ENCODE measurements at places on chromosomes 3 and 15.

GRCh38 chr3:43086460-43087165 is 19.3 kb downstream of the POMGNT2 start:
- no peak for DNase-seq

- DNase-seq = no peak
These were observed 32.3 kb upstream of the UBE2Q2 start for GRCh38 chr15:75810874-75811498.

- no peak for DNase-seq
These were observed 3.2 kb downstream of the CNBP start for GRCh38 chr3:129180461-129180860.

GRCh38 chr3:100656945-100657344 is 47.5 kb downstream of the ADGRG7 start:
- DNase-seq = no peak

- DNase-seq = no peak
These were observed 16.3 kb downstream of the B3GNT5 start for GRCh38 chr3:183269345-183269744.

- DNase-seq = no peak
These were observed 353.7 kb upstream of the SGO1 start for GRCh38 chr3:20539666-20540065.

DNA sequence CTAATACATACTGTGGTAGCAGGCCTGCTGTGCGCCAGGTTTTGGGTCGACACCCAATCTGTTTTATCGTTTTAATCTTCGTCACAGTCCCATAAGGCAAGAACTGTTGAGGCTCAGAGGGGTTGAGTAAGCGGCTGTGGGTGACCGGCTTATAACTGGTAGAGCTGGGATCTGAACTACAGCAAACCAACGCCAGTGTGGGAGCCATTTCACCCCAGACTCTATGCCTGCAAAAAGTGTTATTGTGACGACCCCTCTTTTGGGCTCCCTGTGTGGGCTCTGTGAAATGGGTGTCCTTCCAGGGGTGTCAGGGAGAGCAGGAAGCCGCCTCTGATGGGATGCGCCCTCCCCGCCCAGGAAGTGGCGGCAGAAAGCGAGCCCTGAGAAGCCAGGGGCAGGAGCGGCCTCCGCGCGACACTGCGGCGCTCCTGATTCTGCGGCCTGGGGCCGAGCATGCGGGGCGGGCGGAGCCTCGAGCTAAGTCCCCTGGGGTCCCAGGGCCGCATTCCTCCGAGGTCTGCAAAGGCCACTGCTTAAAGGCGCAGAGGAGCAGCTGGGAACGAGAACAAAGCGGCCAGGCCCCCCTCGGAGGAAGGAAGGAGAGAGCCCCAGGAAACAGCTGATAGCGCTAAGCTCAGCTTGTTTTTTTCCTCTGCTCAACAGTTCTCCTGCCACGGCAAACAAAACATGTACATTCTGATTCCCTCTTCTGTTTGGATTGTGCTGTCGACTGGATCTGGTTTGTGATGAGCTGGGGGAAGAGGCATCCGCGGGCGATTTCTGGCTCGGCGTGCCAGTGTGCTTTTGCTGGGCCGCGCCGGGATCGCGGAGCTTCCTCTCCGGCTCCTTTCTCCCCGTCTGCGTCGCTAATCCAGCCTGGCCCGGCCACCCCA is 33.9 kb downstream of the GRK7 start:
- peak; percentile 9 for DNase-seq

DNA sequence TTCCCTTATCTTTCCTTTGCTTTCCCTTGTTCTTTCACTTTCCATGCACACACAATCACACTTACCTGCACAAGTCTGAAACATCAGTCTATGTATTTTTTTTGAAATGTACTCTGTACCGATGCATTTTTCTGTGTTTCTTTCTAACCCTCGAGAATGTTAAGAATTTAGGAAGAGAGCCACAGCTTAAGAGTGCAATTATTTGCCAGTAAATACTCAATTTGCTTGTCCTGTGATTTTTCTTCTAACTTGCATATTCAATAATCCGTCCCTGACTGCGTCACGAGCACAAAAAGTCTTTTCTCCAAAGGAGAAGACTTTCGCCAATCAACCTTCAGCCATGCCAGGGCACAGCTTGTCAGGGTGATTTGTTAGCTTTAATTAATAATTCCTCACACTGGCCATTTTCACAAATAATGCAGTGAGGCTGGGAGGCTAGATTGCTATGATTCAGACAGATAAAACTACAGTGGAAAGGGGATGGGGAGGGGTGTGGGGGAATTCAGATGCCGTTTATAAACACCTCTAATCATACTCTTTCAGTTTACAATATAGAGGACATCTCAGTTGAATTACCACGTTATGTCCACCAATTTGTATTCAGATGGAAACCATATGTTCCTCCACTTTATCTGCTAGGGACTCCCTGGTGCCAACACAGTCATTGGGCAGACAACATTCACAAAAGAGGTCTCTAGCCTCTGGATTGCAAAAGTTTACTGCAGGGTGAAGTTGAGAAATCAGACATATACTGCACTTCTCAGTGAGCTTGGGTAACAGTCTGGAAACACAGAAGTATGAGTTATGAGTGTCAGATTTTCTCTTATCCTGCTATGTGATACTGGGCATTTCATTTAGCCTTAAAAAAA is 388.0 kb downstream of the ZBTB20 start:
- DNase-seq = no peak

DNA sequence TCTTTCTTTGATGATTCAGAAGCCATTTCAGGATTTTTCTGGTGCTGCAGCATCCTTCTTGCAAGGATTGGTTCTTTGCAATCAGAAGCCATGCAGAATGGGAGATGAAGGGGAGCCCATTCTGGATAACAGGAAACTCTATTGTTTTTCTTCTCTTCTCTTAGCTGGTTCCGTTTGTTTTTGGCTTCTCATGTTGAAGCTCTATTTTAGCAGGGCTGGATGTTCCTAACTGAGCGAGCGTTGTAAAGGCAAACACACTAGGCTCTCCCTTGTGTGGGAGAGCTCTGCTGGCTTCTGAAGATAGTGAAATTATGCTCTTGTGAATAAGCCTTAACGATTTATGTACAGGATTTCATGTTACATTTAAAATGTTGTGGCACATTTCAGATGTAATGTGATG is 8.3 kb downstream of the CACNA1D start:
- DNase-seq = no peak

DNA sequence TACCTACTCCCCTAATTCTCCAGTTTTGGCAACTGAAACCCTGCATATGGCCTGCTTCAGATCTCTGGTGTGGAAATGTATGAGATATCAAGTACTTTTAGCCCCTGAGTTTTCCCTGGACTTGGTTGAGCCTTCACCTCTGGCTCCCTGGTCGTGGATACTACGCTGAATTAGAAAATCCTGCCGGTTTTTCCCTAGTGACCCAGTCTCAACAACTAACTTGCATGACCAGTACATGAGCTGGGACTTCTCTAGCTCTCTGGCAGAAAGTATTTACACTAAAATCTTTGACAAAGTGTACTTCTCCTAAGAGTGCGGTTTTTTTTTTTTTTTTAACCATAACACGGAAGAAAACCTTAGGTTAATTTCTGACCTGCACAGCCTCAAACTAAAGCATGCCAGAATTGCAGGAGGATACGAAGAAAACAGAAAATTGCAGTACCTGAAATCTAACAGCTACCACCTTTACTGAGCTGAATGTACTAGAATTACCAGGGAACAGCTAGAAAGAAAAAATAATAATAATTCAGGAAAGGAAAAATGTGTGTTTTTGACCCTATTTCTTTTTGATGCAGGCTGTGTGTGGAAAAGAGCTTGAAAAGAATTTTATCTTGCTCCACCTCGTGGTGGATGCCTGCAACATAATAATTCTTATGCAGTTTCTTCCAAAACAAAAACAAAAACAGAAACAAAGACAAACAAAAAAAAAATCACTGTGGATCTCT is 165.6 kb downstream of the GMNC start:
- DNase-seq = no peak

DNA sequence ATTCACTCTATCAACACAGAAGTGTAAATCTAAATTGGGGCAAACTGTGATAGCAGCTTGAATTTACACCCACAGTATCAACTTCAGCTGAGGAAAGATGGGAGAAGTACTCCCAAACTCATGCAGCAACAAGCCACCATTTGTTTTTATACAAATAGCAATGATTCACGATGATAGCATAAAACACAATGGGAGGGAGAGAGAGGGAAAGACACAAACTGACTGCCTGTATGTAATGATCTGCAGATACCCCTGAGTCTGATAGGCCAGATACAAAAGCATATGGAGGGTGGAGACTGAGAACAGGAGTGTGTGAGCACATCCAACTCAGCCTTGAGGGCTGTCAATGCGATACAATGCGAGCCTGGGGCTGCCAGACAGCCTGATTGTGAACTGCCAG is 79.2 kb downstream of the CNTN3 start:
- no peak for DNase-seq

GRCh38 chr15:37109168-37109871 is 9.0 kb upstream of the MEIS2 start:
- DNase-seq = no peak

GRCh38 chr3:178302966-178303930 is 233.0 kb upstream of the KCNMB2 start:
- no peak for DNase-seq

DNA sequence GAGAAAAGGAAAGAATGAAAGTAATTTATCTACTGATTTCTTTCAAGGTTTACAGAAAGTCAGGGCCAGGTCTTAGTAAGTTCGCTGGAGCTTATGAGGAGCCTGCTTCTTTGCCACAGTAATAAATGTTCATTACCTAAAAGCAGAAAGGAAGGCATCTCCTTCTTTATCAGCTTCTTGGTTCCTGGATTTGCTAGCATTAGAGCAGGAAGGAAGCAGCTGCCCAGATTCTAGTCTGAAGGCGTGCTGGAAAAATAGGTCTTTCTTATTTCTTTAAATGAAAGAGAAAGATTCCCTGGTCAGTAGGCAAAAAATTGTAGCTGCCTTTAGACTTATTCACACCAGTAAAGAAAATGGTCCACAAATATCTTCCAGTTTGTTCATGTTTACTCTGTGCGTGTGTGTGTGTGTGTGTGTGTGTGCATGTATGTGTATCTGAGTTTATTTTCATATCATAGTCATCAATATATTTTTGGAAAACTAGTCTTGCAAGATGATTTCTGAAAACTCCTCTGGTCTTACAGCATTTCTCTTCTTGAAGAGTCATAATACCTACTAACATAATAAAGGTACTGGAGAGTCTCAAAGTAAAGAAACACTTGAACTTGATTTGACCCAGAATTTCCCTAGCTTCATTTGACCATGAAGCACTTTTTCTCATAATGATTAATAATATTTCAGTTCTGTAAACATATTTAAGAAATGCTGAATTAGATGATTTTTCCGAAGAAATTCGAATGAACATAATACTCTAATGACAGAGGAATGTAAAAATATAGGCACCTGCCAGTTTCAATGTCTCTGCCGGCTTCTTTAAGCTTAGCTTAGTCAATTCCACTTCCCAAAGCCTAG is 255.3 kb upstream of the ZPLD1 start:
- DNase-seq = no peak

DNA sequence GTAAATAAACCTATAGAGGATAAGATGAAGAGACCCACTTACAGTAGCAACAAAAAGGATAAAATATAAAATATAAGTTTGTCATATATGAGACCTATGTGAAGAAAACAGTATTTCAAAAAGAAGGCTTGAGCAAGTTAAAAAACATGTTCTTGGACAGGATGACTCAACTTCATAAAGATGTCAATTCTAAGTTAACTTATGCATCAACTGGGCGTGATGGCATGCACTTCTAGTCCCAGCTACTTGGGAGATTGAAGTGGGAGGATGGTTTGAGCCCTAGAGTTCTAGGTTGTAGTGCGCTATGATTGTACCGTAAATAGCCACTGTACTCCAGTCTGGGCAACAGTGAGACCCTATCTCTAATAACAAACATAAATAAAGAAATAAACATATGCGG is 59.7 kb downstream of the PDCD6IP start:
- no peak for DNase-seq

DNA sequence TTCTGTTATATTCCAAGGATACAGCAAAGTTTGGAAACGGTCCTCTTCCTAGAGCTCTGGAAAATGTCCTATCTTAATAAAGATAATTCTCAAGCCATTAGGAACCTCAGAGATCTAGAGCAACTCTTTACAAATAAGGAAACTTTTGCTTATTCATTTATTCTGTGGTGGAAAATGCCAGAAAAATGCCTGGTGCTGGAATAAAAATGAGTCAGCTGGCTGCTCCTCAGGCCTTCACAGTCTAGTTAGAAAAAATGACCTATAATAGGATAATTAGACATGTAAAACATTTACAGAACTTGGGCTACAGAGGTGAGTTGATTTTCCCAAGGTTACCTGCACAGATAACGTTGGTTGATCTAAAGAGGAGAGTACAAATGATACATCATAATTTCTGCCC is 372.5 kb downstream of the NLGN1 start:
- DNase-seq = no peak

GRCh38 chr3:182565916-182566796 is 227.1 kb upstream of the ATP11B start:
- no peak for DNase-seq

DNA sequence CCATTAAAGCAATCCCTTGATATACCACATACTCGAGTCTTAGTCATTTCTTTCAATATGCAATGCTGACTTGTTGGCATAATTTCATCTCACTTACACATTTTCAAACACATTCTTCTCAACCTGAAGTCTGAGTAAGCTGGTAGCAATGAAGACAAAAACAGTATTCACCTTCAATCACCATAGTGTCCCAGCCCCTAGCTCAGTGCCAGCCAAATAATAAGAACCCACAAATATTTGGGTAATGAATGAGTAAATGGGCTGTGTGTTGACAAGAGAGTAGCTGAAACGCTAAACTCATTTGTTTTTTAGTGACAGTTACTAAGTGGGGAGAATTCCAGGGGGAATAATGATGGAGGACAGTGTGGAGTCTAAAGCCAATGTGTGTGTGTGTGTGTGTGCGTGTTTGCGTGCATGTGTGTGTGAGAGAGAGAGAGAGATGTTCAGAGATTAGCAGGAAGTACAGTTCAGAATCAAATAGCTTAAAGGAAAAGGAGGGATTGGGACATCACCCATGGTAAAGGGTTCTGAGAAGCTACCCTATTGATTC is 165.7 kb downstream of the GAP43 start:
- no peak for DNase-seq

DNA sequence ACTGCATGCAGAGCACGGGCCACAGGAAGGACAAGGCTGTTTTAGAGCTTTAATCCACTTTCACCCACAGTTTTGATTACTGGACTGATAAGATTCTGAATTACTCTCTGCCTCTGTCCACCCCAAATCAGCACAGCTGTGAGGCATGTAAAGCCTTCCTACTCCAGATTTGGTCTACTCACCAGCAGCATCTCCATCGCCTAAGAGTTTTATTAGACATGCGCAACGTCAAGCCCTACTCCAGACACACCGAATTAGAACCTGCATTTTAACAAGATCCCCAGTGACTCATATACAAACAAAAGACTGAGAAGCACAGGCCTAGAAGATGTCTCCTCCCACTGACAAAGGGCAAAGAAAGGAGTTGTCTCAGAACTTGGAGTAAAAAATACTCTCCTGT is 221.2 kb downstream of the TUSC7 start:
- no peak for DNase-seq

DNA sequence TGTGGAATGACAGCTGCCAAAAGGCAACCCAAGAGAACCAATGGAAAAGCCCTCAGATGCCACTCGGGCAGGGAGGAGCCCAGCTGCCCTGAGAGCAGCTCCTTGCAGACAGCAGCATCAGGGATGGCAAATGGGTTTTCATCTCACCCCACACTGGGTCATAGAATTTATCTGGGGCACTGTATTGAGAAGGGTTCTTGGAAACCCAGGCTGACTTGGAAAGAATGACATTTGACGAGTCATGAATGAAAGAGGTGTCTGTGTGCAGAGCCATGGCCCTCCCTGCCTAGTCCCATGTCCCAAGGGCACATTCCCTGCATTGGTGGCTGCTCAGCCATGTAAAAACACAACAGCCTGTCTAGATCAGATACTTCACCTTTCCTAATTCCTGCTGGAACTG is 157.9 kb upstream of the BHLHE40 start:
- no peak for DNase-seq

GRCh38 chr15:48176957-48177356 is 1.1 kb downstream of the MYEF2 start:
- DNase-seq = no peak

Data from stimulated activated CD8-positive, alpha-beta memory T cell treated with anti-CD3 and anti-CD28 coated beads, Interleukin-4, amount 100 ng/mL, for 1 hour (primary cell).